ENCODE measurements at places on chromosomes 4 and X. TPM values are rescaled to one million over a fixed set of nuclear protein-coding genes. Genes with fewer than 3 reads are reported as not detected.

DNA sequence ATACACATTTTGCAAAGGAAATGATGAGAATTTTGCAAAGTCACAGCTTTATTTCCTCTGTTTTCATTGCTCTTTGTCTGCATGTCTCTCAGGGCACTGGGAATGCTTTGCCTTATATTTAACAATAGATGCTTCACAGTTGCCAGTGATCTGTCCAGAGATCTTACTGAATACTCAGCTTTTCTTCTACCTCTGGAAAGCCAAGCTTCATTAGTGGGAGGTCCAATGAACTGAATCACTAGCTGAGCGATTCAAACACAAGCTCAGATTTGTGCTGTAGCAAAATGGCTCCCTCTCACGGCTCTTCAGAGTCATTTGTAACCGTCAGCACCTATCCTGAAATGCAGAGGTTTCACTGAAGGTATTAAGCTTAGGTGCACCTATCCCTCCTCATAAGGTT, 138.9 kb downstream of the DCLK2 start:
- DNase-seq = no peak

- no peak for DNase-seq
Measured at GRCh38 chr4:8227201-8227770, 28.2 kb downstream of the SH3TC1 start.

DNA sequence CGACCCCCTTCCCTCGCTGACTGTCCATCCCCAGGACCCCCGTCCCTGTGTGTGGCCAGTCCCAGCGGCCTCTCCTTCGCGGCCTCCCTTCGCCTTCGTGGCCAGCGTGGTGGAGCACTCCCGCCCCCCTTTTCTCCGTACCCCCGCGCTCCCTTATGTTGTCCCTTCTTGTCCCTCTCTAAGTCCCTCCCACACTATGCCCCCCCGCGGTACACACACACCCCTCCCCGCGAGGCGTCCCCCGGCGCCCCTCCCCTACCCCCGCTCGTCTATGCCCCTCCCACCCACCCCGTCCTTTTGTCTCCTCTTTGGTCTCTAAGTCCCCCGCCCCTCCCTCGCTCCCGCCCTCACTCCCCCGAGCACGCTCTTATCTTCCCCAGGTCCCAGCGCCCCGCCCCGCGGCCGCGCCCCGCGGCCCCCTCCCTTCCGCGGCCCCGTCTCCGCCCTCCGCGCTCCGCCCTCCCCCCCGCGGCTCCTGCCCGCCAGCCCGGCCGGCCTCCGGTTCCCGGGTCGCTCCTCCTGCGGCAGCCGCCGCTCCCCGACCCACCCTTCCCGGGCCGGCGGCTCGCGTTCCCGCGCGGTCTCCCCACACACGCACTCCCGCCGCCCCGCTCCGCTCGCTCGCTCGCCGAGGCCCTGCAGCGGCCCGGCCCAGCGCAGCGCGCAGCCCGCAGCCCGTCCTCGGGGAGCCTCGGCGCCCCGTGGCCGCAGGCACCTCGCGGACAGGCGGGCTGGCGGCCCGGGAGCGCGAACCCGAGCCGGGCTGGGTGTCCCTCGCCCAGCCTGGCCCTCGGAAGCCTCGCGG, 26.3 kb downstream of the UTP14A start:
- peak; percentile 62 for DNase-seq

- no peak for DNase-seq
Measured at GRCh38 chrX:65532016-65532415, 2.6 kb downstream of the LAS1L start.

DNA sequence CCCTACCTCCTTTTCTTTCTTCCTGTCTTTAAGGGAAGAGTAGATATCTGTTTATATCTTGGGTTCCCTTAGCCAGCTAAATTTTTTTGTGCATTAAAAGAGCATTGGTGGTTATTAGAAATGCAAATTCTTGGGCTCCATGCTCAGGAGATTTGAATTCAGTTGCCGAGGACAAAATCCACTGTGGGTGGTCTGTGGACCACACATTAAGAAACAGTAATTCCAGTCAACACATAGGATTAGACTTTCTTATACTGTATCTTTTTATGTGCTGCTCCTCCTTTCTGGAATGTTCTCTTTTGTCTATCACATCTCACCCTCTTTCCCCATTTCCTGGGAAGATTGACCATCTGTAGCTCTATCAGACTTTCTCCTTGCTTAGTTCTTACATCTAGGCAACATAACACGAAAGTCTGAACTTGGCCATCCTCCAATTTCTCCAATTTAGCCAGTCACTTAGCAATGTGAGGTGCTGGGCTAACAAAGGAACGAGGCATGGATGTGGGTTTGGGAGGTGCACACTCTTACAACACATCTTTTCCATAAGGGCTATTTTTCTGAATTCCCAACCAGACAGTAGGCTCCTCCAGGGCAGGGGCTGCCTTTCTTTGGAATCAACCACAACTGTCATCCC, 5.3 kb upstream of the PDLIM3 start:
- DNase-seq = no peak

- DNase-seq = no peak
Measured at GRCh38 chr4:769511-769910, 56.4 kb downstream of the CPLX1 start.

DNA sequence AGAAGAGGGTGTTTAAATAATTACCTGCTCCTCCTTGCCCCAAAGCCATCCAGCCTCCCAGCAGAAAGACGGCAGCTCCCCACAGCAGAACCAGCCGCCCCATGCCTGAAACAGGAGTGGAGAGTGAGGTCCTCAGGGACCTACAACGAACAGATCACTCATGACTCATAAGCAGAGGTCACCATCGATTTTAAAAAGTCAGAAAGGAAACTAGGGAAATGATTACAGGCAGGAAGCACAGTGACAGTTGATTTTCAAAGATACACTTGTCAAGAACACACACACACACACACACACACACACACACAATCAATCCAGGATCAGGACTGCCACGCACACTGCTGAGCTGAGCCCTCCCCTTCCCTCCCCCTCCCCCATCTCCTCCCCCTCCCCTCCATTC, at the start of gene CRLF2:
CRLF2 (minus strand) TSS at position 118 of the 400 bp plus-strand sequence; CDS start at position 103, 15 bp downstream.
- no peak for DNase-seq

DNA sequence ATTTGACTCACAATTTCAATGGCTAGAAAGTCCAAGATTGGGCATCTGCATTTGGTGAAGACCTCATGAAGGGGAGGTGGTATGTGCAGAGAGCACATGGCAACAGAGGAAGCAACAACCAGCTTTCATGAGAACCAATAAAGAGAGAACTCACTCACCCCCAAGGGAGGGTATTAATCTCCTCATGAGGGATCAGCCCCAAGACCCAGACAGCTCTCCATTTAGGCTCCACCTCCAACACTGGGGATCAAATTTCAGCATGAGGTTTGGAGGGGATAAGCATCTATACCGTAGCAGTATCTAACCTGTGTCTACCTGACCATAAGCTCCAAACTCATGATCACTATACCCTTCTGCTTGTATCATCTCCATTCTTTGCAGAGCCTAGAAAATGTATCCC, 9.3 kb upstream of the TBC1D19 start:
- no peak for DNase-seq

DNA sequence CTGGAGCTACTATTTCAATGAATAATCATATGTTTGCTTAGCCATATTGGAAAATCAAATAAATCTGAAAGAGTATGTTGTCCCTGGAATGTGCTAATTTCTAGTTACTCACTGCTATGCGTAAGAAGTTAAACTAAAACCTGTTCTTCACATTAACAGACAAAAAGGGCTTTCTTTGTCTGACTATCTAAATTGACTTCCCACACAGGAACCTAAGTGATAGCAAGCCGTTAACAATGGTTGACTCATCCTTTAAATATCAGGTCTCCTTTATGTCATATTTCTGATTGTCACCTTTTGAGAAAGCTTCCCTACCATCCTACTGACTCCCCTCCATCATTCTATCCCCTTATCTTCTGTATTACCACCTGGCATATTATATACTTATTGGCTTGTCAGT, 81.4 kb downstream of the AMELX start:
- no peak for DNase-seq

DNA sequence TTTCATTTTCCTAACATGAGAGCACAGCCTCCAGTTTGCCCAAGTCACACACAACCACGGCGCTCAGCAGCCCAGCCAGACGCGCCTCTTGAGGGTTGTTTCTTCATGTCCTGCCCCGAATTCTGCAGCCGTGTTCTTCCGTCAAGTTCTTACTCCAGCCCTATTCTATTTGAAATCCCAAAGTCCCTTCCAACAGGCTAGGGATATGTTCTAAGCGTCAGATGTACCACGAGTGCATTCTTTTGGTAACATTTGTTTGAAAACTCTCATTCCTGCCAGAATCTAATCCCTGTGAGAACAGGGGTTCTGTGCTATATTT, 23.1 kb downstream of the ACSL1 start:
- DNase-seq = no peak

DNA sequence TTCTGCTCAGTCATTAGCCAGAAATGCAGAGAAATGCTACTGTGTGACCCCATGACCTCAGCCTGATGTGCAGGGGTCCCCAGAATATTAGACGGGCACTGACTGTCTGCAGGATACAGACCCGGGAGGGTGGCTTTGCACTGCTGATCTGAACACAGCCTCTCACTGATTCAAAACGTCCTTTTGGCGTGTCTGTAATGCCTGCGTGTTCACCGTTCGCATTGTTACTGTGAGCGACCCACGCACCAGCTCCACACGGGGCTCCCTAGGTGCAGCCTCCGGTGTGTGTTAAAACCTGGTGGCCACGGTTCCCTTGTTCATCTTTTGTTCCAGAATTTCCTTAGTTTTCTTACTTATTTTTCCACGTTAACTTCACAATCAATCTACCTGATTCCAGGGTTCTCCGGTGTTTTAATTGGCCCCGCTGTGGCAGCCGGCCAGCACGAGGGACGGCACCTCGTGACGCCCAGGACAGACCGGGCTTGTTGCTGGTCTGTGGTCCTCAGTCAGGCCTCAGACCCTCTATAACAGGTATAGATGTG, 32.0 kb upstream of the SPON2 start:
- DNase-seq = no peak

DNA sequence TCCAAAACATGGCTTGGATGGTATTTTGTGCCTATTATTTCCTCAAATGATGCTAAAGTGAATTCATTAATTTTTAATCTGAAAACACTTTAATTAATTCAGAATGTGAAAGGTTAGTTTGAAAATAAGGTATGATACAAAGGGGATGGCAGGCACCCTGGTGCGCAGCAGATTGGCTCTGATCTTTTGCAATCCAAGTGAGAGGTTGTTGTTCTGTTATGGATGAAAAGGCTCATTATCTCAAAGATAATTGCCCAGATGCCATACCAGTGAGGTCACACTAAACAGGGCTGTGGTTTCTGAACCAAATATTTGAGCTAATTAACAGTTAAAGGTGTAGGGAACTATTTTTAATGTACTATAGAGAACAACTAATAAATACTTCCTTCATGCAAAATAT, 504.9 kb downstream of the RAPGEF2 start:
- DNase-seq = no peak

DNA sequence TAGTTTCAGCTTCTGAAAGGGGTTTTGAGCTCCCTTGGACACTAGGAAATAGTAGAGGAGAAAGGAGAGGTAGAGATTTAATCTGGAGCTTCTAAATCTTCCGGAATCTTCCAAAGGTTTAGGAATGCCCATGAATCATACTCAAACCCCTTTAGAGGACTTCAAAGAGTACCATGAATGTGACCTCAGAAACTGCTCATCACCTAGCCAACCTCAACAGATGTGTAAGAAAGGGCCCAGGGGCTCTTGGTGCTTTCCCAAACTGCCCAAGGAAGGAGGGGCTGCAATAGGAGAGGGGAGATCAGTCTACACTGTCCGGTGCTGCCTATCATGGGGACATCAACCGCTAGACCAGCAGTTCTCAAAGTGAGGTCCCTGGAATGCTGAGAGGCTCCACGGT, 109.1 kb downstream of the RBM47 start:
- no peak for DNase-seq

DNA sequence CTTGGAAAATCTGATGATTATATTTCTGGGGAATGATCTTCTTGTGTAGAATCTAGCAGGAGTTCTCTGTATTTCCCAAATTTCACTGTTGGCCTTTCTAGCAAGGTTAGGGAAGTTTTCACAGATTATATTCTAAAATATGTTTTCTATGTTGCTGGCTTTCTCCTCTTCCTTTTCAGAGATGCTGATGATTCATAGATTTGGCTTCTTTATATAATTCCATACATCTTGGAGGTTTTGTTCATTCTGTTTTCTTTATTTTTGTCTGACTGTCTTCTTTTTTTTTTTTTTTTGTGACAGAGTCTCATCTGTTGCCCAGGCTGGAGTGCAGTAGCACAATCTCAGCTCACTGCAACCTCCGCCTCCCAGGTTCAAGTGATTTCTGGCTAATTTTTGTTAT, 957.9 kb upstream of the SLIT2 start:
- DNase-seq = no peak

Gene CFP
- 13.3 TPM for polyA plus RNA-seq

Gene ADGRG4
- polyA plus RNA-seq = not detected
